ENCODE measurements at places on chromosomes 1 and 21.

DNA sequence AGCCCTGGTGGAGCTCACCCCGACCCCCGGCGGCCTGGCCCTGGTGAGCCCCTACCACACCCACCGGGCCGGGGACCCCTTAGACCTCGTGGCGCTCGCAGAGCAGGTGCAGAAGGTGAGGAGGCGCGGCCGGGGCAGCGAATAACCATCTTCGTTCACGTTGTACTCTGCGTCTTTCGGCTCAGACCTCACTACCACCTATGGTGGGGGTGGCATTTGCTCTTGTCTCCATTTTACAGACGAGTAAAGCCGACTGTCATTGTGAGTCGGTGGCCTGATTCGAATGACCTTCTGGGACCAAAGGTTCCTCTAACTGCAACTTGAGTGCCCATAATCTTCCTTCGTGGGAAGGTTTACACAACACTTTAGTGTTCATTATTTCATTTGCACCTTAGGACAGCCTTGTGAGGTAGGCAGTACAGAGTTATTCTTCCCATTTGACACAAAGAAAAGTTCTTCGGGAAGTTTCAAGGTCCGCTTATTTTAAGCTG lies 506 bp downstream of the C1orf50 start:
- DNase-seq: no peak

DNA sequence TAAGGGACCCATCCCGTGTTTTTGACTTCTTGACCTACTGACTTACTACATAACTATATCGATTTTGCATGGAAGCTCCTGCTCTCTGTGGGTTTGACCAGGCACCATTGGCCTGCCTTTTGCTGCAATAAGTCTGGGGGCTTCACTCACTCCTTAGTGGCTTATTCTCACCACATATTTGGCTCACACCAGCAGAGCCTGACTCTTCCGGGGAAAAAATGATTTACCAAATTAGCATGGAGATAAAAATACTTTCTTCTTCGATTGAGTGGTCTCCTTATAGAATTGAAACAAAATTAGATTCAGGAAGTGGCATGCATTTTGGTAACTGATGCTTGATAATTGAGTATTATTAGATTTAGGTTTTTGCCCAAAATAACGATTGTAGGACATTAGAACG lies 129.7 kb downstream of the RUNX1 start:
- DNase-seq: no peak

DNA sequence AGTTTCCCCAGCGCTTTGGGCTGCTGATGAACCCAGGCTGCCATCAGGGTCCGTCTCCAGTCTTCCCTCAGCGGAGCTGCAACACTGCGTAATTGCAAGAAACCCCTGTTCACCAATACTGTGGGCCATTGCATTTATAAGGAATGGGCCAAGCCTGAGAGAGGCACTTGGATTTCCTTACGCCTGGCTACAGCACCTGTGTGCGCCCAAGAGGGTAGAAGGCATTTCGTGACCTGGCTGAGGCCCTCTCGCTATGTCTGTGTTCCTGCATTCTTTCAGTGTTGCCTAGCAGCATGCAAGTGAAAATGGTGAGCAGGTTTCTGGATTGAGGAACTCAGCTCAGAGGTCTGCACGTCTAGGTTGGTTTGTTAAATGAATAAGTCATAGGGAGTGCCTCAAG lies 12.0 kb upstream of the OR2W3 start:
- DNase-seq: no peak

DNA sequence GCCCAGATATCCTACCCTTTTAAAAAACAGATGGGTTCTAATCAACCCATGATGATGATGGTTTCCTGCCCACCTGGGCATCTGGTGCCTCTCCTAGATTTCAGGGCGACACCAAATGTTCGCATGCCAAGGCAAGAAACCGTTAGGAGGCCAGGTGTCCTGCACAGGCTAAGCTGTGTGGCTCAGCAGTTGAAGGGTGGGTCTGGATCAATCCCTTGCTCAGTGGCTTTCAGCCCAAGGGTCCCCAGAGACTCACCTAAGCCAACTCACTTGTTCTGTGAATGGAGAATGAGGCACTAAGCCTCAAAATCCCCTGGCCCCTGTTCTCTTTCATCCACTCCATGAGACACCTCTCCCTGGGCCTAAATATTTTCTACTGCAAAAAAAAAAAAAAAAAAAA lies 169.1 kb upstream of the EDN2 start:
- DNase-seq: no peak

DNA sequence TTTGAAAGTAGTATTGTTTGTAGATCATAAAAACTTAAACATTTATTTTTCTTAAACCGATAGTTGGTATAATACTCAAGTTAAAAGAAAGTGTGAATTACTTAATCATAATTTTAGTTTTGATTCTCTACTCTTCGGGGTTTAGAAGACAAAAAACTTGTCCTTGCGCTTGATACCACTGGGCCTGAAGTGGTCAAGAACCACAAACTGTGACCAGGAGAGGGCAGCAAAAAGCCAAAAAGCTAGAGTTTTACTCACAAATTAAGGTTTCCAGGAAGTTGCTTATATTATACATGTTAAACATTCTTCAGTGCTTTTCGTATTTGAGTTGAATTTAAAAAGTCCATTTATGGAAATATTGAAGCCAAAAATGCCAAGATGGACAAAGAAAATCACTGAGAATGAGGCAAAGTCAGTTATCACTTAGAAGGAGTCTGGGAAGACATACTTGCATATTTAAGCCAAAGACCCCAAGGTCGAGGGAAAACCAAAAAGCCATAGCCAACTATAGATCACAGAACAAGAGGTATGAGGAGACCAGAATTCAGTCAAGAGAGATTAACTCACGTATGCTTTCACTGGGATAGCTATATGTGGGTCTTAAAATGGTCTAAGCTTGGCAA lies 34.2 kb downstream of the EFCAB7 start:
- no peak for DNase-seq

- DNase-seq: no peak
Measured at GRCh38 chr1:89611721-89612120, 21.2 kb upstream of the LRRC8C start.

- no peak for DNase-seq
Measured at GRCh38 chr21:27740084-27740483, 773.2 kb upstream of the ADAMTS5 start.

GRCh38 chr1:169689395-169689794 lies 22.0 kb downstream of the SELL start:
- no peak for DNase-seq

GRCh38 chr1:6040861-6041415 lies 4.8 kb upstream of the KCNAB2 start:
- no peak for DNase-seq

DNA sequence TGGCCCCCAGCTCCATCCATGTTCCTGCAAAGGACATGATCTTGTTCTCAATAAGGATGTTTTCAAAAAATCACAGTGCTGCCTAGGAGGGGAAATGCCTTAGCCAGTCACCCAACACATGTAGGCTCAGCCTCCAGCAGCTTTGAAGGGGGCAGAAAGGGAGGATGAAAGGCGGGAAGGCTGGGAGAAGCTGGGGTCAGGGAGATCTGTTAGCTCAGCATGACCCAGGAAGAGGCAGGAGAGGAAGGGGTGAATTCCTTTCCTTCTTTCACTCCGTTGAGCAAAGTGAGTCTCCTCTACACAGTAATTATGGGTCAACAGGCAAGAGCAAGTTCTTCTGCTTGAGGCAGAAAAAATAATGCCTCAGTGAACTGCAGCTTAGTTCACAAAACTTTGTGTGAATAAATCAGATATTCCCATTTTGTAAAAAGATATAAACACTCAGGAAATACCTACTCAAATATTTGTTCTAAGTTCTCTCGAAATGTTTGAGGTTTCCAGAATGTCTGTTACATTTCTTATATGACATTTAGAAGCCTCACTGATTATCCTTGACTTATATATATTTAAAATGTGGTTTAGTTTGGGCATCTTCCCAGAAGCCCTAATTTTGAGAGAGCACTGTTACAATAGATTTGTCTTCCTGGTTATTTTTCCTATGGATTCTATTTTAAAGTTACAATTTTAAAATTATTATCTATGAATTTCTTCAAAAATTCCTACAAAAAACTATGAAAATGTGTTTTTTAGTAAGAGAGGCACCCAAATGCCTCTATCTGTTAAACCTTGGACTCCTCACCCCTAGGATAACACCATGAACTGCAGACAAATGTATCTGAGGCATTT lies 116.8 kb downstream of the KCNJ6 start:
- DNase-seq: no peak

DNA sequence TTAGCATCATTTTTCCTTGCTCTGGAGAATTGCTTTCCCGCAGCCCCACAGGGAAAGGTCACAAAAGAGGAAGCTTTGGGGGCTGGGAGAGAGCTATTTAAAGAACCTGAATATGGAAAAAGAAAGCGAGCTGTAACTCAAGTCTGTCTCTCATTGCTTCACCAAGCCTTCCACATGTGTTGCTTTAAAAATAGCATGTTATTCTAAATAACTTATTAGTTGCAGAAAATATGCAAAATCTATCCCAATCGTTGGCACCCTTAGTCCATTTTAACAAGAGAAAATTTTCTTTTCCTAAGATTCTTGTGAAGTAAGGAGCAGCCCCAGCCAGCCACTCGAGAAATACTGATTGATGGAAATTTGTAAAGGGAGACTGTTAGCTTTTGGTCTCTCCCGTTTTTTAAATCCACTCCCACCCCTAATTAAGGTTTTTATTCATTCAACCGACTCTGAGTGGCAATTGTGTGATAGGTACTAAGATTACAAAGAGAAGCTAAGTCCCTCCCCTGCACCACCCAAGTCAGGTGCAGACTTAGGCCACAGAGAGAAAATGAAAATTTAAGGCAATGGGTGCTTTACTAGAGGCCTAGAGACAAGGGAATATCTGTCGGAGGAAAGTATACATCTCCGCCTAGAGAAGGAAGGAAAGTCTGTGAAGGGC lies 802 bp downstream of the CYP4X1 start:
- no peak for DNase-seq

DNA sequence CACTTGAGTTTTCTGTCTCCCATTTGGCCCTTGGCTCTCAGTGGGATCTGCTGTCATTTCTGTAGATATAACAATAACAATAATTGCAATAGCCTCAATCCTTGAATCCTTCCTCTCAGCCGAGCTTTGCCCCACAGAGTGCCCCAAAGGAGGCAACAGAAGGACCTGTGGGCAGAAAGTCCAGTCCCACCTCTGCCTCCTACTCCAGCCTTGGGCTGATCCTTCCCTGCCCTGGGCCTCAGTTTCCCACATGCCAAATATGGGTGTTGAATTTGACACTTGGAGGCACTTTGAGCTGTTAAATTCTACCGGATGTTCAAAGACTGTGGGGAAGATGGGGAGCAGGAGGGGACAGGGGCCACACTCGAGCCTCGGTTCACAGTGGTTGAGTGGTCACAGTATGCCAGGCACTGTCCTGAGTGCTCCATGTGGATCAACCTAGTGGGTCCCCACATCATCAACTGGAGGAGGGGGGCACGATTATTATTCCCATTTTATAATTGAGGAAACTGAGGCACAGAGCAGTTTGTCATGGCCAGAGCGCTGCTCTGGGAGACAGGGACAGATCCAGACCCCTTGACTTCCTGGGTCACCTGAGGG lies 307.1 kb downstream of the MATN1 start:
- no peak for DNase-seq

DNA sequence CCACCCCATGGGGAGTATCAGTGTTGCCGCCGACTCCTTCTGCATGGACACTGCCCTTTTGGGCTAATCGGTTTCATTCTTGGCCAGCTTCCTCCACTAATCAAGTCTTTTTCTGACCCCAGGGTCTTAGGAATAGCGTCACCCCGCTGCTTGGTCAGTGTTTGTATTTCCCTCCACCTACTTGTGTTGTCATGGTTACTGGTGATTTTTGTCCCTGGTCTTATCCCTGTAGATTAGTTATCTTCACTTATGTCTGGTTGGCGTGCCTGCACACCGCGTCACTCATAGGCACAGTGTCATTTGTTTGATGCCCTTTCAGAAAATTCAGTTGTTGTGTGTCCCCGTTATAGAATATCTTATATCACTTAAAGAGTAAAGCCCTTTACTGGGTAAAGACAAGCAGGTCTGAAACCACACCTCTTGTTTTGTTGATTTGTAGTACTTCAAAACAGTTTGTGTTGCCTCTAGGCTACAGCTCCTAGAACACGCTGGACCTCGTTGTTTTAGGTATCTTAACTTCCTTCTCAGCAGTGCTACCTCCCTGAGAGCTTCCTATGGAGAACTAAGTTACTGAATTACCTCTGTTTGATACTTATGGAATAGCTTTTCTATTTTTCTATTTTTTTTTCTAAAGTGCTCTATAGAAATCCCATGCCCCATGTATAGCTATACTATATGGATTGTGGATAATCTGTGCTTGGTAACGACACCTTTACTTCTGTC lies 868 bp downstream of the PPP1R12B start:
- no peak for DNase-seq

GRCh38 chr1:18324246-18324645 lies 156.5 kb upstream of the KLHDC7A start:
- DNase-seq: no peak

DNA sequence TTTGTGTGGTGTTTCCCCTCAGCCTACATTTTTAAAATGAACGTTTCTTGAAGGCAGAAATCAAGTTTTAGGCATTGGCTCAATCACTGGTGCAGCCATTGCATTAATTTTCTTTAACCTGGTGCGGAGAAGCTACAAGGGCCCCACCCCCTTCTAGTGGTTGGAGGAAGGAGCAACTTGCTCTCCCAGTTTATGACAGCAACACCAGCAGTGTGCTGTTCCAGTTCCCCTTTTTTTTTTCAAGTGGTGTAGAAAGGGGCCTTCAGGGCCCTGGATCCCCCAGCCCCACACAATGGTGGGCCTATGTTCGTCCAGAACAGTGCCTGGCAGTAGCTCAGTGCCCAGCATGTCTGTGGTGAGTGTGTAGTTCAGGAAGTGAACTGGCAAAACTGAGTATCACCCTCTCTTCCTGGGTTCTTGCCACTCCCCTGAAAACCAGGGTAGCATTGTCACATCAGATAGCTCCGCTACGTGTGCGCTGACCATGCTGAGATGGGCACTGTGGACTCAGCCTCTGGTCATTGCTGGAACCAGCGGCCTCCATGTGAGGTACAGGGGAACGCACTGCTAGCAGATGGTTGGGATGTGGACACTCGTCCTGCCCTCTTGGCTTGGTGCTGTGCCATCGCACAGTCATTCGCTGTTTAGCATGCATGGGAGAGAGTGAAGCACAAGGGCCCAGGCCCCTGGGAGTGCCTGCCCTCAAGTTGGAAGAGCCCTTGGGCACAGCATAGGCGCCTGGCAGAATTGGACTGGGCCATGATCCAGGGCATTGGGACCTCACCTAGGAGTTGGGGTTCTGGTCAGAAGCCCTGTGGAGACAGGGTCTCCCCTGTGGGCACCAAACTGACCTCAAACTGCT lies 7.2 kb downstream of the ARF1 start:
- no peak for DNase-seq

GRCh38 chr1:211375146-211375818 lies 48.6 kb downstream of the TRAF5 start:
- DNase-seq: no peak

- DNase-seq: no peak
Measured at GRCh38 chr1:31706384-31707058, 2.7 kb upstream of the COL16A1 start.
